ENCODE measurements at places on chromosomes 13 and 19. TPM values are rescaled to one million over a fixed set of nuclear protein-coding genes. Genes with fewer than 3 reads are reported as not detected.

DNA sequence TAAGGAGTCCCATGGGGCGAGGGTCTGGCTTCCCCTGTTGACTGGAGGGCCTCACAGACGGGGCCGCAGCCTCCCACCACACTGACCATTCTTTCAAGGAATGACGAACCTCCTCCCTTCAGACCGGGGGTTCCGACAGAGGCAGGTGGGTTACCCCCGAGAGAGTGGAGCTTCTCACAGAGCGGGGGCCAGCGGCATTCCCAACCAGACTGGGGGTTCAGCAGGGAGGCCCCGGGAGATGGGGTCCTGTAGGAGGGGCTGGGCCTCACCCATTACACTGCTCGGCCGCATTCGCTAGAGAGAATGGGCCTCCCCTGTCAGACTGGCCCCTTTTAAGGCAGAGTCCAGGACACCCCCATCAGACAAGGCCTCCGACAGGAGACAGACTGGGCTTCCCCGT is 15.6 kb upstream of the C2CD4C start:
- peak; percentile 87 for DNase-seq
- peaks cover 6% of the 10 kb centered on the region for H3K4me1 ChIP-seq
- H3K4me3 ChIP-seq = no peak overlapping the region
- no peak overlapping the region for H3K27ac ChIP-seq
- peaks cover 10% of the 10 kb centered on the region for H3K36me3 ChIP-seq
- H3K27me3 ChIP-seq = no peaks in the 10 kb centered on the region

- DNase-seq = no peak
- H3K36me3 ChIP-seq = peaks cover 40% of the 10 kb centered on the region
- H3K4me3 ChIP-seq = no peak overlapping the region
- no peak overlapping the region for H3K27ac ChIP-seq
- H3K27me3 ChIP-seq = no peaks in the 10 kb centered on the region
Observed at GRCh38 chr19:47756627-47756929, 11.2 kb downstream of the NOP53 start.

DNA sequence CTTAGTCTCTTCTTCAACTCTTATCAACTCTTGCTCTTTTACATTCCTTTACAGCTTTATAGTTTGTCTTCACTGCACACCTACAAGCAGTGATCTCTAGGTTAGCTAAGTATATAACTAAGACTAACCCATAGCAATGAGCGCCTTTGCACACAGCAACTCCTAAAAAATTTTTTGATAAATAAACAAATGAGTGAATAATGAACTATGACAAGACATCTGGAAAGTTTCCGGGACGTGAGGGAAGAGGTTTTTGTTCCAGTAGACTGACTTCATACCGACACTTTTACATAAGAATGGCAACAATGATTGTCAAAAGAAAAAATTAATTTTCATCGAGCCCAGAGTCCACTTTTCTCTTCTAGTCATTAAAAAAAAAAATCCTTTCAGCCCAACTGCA is 98.3 kb downstream of the ELF1 start:
- peak overlapping the region; percentile 93 for H3K4me3 ChIP-seq
- H3K27ac ChIP-seq = peak overlapping the region; percentile 96
- peaks cover 14% of the 10 kb centered on the region for H3K4me1 ChIP-seq
- DNase-seq = no peak

GRCh38 chr13:102376318-102376717 is 25.5 kb downstream of the FGF14 start:
- H3K27me3 ChIP-seq = peaks cover 3% of the 10 kb centered on the region
- no peak for DNase-seq
- no peak overlapping the region for H3K4me3 ChIP-seq
- no peak overlapping the region for H3K27ac ChIP-seq
- H3K36me3 ChIP-seq = no peaks in the 10 kb centered on the region

GRCh38 chr19:32902448-32902847 is 32.9 kb upstream of the SLC7A9 start:
- H3K27me3 ChIP-seq = no peaks in the 10 kb centered on the region
- peaks cover 26% of the 10 kb centered on the region for H3K36me3 ChIP-seq
- DNase-seq = no peak

- H3K36me3 ChIP-seq = no peaks in the 10 kb centered on the region
- H3K4me1 ChIP-seq = no peaks in the 10 kb centered on the region
- H3K27ac ChIP-seq = no peak overlapping the region
- H3K4me3 ChIP-seq = no peak overlapping the region
Observed at GRCh38 chr13:91286317-91286716, 61.2 kb upstream of the MIR17HG start.

GRCh38 chr19:37007587-37008220 is 70.5 kb upstream of the ZNF420 start:
- no peak for DNase-seq
- H3K4me1 ChIP-seq = no peaks in the 10 kb centered on the region
- H3K4me3 ChIP-seq = no peak overlapping the region
- peaks cover 3% of the 10 kb centered on the region for H3K36me3 ChIP-seq
- no peaks in the 10 kb centered on the region for H3K27me3 ChIP-seq

DNA sequence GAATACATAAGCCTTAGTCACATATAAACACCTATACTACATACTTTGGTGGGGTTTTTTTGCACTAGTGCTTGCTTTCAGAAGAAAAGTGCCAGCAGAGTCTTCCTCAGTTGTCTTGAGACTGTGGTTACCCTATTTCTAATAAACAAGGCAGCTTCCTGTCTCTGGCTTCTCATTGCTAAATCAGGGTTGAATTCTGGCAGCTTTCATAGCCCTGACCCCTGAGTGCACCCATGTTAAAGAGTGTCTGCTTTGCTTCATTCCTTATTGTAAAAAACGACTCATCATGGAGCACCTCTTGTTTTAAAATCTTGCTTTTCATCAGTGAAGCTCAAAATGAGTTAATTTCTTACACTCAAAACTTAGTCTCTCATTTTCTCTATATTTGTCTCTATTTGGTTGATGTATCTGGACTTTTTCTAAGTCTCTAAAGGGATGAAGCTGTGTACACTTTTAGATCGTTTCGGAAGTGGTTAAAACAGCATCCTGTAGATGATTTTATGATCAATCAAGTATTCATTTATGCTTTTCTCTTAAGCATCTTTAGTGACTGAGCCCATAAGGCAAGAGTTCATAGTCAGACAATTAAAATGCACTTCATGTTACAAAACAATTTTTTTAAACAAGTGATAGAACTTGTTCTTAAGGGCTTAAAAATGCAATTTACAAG is 72.1 kb downstream of the KLF12 start:
- peak overlapping the region; percentile 82 for H3K27ac ChIP-seq
- H3K4me3 ChIP-seq = no peak overlapping the region
- H3K27me3 ChIP-seq = no peaks in the 10 kb centered on the region
- peaks cover 71% of the 10 kb centered on the region for H3K4me1 ChIP-seq

DNA sequence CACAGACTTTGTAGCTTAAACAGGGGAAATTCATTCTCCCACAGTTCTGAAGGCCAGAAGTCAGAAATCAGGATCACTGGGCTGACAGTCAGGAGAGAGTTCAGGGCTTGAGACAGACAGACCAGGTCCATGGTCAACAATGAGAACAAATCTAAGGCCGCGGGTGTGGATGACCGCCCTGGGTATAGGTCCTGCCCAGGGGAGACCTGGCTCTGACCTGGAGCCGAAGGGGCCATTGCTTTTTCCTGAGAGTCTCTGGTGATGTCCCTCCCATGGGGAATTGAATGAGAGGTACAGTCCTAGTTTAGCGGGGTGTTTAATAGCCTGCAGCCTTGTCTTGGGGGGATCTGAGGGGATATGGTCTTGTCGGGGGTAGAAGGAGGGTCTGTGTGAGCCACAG is 25.2 kb upstream of the FBL start:
- no peaks in the 10 kb centered on the region for H3K4me1 ChIP-seq
- no peak overlapping the region for H3K4me3 ChIP-seq
- no peaks in the 10 kb centered on the region for H3K36me3 ChIP-seq
- H3K27me3 ChIP-seq = no peaks in the 10 kb centered on the region

- peaks cover 13% of the 10 kb centered on the region for H3K36me3 ChIP-seq
- peaks cover 41% of the 10 kb centered on the region for H3K4me1 ChIP-seq
- peak overlapping the region; percentile 100 for H3K4me3 ChIP-seq
- no peak for DNase-seq
- H3K27ac ChIP-seq = peak overlapping the region; percentile 100
Observed at GRCh38 chr19:43596842-43597461, 557 bp downstream of the ZNF576 start.

Gene MAB21L1
- not detected for total RNA-seq

GRCh38 chr19:8311461-8312260 is 3.5 kb upstream of the CD320 start:
- DNase-seq = peak; percentile 77
- peaks cover 3% of the 10 kb centered on the region for H3K36me3 ChIP-seq
- H3K27me3 ChIP-seq = no peaks in the 10 kb centered on the region
- H3K4me3 ChIP-seq = no peak overlapping the region

GRCh38 chr13:59120297-59120843 is 1043.4 kb downstream of the DIAPH3 start:
- H3K4me1 ChIP-seq = no peaks in the 10 kb centered on the region
- no peaks in the 10 kb centered on the region for H3K36me3 ChIP-seq
- DNase-seq = no peak

DNA sequence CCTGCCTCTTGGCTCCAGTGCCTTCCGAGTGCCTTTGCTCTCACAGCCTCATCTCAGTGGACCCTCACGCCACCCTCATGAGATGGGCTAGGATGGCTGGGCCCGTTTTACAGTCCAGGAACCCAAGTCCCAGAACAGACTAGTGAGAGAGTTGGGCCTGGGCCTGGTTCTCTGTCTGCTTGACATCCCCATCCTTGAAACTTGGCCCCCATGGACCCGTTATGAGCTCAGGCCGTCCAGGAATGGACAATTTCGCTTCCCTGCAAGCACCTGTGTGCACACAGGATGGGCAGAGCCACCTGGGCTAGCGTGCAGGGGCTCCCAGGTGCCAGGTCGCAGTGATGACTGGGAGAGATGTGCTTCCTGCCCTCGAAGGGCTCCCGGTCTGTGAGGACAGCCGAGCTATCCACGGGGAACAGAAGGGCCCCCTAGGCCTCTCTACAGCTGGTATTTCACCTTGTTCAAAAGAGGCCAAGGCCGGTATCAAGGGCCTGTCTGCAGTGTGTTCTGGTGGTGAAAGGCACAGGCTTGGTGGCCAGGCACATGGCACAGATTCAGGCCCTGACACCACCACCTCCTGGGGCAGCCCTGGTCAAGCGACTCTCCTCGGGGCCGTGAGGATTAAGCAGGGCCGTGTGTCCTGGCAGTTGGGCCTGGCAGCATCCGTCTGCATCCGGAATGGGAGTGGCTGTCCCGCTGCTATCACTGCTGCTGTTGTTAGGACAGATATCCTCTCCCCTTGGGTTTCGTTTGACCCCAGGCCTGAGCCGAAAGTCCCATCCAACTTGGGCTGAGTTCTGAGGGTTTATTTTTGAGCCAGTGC is 38.9 kb downstream of the CAPN12 start:
- H3K4me3 ChIP-seq = no peak overlapping the region
- H3K4me1 ChIP-seq = peaks cover 60% of the 10 kb centered on the region
- H3K36me3 ChIP-seq = peaks cover 44% of the 10 kb centered on the region
- DNase-seq = no peak

- H3K4me1 ChIP-seq = peaks cover 4% of the 10 kb centered on the region
- no peak for DNase-seq
- H3K36me3 ChIP-seq = peaks cover 4% of the 10 kb centered on the region
- no peaks in the 10 kb centered on the region for H3K27me3 ChIP-seq
- H3K4me3 ChIP-seq = no peak overlapping the region
- no peak overlapping the region for H3K27ac ChIP-seq
Observed at GRCh38 chr19:44202470-44202869, 9.9 kb upstream of the ZNF227 start.

Gene MAG
- not detected for total RNA-seq

DNA sequence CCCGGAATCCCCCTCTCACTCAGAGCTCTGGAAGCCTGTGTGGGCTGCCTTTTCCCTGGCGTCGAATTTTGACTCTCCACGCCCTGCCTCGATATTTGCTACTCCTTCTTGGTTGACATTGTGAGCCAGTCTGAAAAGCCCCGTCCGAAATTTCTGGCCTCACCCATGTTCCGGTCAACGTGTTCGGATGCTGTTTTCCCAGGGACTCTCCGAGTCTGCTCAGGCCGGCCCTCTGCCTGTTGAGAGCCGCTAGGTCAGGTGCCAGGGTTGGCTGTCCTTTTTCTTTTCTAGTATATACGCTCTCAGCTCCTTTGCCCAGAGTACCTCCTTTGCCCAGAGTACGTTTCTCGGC is 6.8 kb upstream of the DGKH start:
- H3K27me3 ChIP-seq = no peaks in the 10 kb centered on the region
- no peaks in the 10 kb centered on the region for H3K36me3 ChIP-seq
- peak overlapping the region; percentile 94 for H3K4me3 ChIP-seq
- peaks cover 34% of the 10 kb centered on the region for H3K4me1 ChIP-seq
- no peak for DNase-seq

Data from chondrocyte (in vitro differentiated cells).